Fibroblast of the conjunctiva (primary cell): ENCODE measurements at places on chromosomes 5 and 9.
A peak's percentile ranks its signal among the peaks of the same experiment; 100 is the strongest.

GRCh38 chr9:16825331-16825725 is 45.1 kb downstream of the BNC2 start:
- no peak for DNase-seq

DNA sequence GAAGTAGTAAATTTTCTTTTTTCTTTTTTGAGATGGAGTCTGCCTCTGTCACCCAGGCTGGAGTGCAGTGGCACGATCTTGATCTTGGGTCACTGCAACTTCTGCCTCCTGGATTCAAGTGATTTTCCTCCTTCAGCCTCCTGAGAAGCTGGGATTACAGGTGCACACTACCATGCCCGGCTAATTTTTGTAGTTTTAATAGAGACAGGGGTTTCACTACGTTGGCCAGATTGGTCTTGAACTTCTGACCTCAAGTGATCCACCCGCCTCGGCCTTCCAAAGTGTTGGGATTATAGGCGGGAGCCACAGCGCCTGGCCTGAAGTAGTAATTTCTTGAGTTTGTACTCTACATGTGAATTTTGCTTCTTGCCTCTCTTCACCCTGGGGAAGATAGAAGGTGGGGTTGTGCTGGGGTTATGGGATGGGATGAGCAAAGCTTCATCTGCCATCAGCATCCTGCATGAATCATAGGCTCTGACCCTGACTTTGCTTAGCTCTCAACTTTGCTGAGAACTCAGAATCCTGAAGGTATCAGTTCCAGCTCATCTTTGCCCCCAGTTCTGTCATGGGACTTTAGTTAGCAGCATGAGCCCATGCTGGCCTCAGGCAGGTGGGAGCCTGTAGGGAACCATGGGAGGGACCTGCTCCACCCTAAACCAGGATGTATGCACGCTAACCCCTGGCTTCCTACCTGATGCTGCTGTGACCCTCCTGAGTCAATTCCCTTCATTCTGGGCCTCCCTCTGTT is 9.3 kb upstream of the CCL21 start:
- no peak for DNase-seq

DNA sequence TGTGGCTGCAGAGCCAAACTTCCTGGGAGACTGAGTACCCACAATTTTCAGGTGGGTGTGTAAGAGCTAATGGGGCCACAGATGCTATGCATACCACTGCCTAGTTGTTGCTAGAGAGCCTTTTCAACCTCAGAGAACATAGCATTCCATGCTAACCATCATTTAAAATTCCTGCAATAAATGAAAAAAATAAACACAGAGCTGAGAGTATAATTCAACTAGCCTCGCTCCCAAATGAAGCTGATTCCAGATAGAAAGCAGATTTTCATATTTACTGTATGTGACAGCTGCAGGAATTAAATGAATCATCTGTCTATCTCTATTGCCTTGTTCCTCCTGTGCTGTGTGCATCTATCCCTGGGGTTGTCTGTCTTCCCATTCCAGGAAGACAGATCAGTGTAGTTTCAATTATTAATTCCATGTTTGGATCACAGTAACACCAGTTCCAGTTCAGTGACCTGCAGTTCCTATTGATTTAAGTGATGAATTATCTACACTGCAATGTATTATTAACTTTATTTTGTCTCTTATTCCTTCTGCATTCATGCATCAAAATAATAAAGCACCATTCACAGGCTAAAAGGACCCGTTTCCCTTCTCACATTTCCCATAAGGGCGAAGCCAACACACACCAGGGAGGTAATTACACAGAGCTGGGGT is 324.5 kb downstream of the SLIT3 start:
- no peak for DNase-seq

- no peak for DNase-seq
Measured at GRCh38 chr5:121982146-121982892, 20.5 kb downstream of the SRFBP1 start.

DNA sequence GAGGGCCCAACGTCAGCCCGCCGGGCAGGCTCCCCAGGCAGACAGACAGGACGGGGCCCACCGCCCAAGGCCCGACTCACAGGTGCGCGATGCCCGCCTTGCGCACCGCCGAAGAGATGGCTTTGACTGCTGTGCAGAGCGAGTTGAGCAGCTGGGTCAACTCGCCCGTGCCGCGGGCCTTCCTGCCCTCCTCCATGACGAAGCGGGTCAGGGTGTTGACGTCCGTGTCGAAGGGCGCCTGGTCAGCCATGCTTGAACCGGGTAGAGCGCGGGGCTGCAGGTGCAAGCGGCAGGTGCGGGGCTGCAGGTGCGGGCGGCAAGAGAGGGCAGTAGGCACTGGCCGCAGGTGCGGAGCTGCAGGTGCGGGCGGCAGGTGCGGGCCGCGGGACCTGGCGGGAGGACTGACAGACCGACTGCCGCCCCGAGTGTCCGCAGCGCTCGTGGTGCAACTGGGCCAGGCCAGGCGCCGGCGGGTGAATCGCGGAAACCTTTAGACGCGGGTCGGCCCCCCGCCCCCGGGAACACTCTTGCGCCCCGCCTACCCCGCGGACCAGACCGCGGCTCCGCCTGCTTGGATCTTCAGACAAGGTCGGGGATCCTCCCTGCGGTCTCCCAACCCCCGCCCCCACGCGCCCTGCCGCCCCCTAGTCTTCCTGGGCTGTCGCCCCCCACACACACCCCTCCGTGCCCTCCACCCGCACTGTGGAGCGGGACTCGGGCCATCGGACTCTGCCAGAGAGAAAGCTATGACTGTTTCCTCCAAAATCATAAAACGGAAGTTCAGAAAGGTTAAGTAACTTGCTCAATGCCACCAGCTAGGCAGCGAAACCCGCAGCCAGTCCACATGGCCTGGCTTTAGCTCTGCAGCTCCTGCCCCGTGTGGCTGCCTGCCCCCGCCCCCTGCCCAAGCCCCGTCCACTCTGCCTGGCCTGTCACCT is at the start of gene FBP1:
TSS of gene FBP1 (minus strand) at position 458 of the 938 bp plus-strand sequence. CDS start at position 250, 208 bp downstream.
- DNase-seq, result no peak

GRCh38 chr5:132895719-132896305 is 22.3 kb downstream of the LEAP2 start:
- no peak for DNase-seq

- no peak for DNase-seq
Measured at GRCh38 chr9:92745331-92745730, 19.3 kb downstream of the BICD2 start.

GRCh38 chr5:112693301-112693700 is 44.4 kb upstream of the APC start:
- DNase-seq, result no peak

- no peak for DNase-seq
Measured at GRCh38 chr5:113186061-113186460, 209.5 kb downstream of the DCP2 start.

GRCh38 chr9:98635374-98635773 is 73.4 kb downstream of the GABBR2 start:
- DNase-seq, result no peak

GRCh38 chr5:36584009-36584875 is 22.2 kb upstream of the SLC1A3 start:
- no peak for DNase-seq

GRCh38 chr5:74240783-74241750 is 399.5 kb downstream of the ENC1 start:
- DNase-seq, result no peak

- no peak for DNase-seq
Measured at GRCh38 chr5:172910828-172911627, 48.2 kb upstream of the RPL26L1 start.

- no peak for DNase-seq
Measured at GRCh38 chr9:32587901-32588300, 14.9 kb upstream of the NDUFB6 start.

DNA sequence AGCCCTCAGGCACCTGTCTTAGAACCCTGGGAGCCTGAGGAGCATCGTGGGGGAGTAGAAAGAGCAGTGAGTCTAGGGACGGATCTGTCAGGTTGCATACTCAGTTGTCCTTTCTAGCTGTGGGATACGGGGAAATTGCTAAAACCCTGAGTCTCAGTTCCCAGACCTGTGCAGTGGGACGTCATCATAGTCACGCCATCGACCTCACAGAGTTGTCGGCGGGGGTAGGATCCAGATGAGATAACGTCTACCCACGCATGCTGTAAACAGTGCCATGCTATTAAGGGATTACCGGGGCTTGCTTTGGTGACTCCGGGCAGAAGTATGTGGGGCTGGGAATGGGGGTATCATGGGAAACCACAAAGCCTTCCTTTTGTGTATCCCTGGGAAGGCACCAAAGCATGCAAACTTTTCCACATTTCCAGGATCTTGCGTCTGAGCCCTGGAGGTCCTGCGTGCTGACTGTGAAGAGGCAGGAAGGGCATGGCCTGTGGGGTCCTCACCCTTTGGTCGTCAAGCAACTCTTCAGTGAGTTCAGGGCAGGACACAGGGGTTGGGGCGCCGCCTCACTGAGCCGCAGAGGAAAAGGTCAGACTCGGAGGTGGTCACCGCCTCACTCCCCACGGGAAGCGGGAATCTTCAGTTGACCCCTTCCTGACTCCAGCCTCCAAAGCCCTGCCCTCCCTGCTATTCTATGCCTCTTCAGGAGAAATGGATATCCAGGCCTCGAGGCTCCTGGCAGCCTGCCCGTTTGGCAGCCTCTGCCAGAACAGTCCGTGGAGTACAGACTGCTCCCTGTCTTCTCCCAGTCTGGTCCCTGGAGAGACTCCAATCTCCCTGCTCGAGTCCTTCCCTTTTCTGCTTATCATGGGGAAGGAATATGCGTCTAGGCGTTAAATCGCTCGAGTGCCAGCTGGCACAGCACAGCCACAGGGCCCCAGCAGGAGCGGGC is 186.8 kb upstream of the KLF9 start:
- peak; percentile 92 for DNase-seq

GRCh38 chr5:180810959-180811622 is 8.5 kb upstream of the MGAT1 start:
- DNase-seq, result no peak

GRCh38 chr9:87651431-87651830 is 74.5 kb upstream of the CTSL start:
- no peak for DNase-seq

GRCh38 chr9:120886490-120886967 is 9.5 kb upstream of the PHF19 start:
- no peak for DNase-seq

GRCh38 chr5:132296412-132297016 is 2.3 kb downstream of the SLC22A4 start:
- no peak for DNase-seq

- DNase-seq, result no peak
Measured at GRCh38 chr5:155839251-155840037, 487.5 kb upstream of the SGCD start.

GRCh38 chr5:154860765-154861164 is 2.3 kb downstream of the CNOT8 start:
- DNase-seq, result no peak

- no peak for DNase-seq
Measured at GRCh38 chr5:154518438-154518867, 40.4 kb upstream of the HAND1 start.

DNA sequence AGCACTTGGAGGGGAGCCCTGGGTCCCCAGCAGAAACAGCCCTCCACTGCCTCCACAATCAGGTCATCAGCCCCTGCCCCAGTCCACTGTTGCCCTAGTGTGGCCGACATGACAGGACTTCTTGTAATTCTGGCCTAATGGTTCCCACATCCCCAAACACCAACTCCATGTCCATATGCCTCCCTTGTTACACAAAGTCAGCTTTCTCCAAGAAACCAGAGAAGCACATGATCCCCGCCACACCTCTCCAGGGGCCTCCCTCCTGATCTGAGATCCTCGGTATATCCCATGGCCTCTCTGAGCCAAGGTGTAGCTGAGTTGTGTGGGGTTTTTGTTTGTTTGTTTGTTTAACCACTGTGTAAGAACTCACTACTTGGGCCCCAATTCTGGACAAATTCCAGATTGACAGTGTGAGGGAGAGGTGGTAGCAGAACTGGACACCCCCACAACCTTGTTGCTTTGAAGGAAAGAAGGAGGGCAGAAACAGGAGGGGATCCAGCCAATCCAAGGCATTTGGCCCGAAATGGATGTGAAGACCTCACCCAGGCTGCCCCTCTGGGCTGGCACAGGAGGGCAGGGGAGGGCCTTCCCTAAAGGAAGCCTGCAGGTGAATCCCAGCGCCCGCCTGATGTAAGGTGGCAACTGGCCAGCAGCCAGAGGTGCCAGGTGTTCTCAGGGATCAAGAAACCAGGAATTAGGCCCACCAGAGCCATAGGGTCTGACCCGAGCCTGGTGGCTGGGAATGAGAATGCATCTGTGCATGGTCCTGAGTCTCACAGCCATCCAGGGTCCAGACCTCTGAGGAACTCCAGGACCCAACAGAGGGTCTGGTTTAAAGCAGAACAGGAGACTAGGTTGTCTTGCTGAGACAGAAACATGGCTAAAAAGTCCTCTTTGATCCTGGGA is 13.4 kb downstream of the IRF1 start:
- DNase-seq, result no peak

DNA sequence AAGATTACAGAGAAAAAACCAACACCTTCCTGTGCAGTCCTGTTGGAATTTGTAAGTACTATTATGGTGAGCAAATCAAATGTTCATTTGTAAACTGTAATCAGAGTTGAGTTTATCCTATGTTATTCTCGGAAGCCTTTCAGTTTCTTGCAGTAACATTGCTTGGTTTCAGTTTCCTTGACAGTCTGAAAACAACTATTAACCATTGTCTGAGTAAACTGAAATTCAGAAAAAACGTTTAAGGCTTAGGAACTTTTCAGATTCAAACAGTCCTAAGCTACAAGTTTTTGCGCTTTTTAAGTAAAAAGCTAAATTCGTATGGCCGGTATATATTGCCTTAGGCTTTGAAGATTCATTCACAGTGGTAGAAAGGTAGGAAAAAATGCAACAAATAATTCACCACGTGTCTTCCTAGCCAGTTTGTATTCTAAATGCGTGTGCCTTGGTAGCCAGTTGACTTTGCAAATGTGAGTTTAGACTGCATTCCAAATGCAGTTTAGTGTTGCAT is 2.5 kb downstream of the GPBP1 start:
- peak; percentile 74 for DNase-seq

DNA sequence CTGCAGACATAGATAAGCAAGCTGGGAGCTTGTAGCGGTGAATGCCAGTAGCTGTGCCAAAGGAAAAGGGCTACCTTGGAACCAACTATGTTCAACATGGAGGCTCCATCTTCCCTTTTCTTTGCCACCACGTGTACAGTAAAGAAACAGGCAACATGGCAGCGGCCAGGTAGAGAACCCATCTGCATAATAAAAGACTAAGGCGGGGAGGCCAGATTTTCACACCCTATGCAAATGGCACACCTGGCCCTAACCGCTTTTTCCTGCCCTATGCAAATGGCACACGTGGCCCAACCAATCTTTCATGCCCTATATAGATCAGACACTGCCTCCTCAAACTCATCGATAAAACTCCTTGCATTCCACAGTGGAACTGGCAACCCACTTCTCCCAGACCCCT is 477.5 kb upstream of the EDIL3 start:
- DNase-seq, result no peak

DNA sequence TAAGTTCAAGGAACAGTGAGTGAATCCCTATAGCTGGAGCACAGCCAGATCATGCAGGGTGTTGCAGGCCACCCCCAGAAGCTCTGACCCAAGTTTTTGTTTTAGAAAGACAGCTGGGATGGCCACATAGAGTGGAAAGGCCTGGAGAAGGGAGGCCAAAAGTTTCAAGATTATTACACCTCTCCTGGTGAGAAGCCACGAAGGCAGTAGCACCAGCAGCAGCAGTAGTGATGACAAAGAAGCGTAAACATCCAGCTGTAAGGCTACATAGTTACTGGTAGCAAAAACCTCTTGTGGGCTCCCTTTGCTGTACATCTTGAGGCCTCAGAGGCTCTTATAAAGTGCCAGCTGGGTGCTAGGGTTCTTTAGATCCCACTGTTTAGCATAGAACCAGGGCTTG is 11.8 kb downstream of the ADAMTSL1 start:
- no peak for DNase-seq

- no peak for DNase-seq
Measured at GRCh38 chr5:163807781-163808180, 302.4 kb downstream of the MAT2B start.
